ENCODE measurements at places on chromosomes 12 and 14.
A peak's percentile ranks its signal among the peaks of the same experiment; 100 is the strongest.

- DNase-seq = no peak
Measured at GRCh38 chr12:126534495-126534894, 1469.3 kb downstream of the AACS start.

GRCh38 chr12:67386869-67387565 is 117.9 kb downstream of the CAND1 start:
- DNase-seq = no peak

DNA sequence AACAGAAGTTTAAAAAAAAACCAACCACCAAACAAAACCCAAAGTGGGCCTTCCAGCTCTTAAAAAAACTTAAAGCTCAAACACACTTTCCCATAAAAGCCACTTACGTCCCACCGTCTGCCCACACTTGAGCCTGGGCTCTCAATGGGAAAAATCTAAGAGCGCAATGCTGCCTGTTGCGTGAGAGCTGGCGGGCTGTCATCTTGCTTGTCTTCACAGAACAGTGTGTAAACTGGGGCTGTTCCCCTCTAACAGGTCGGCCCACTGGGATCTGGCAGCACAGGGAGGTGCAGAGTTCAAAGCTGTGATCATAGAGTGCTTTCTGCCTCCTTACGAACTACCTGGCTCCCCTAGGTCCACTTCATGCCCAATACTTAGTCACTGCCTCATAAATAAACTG is 80.0 kb downstream of the DICER1 start:
- no peak for DNase-seq

DNA sequence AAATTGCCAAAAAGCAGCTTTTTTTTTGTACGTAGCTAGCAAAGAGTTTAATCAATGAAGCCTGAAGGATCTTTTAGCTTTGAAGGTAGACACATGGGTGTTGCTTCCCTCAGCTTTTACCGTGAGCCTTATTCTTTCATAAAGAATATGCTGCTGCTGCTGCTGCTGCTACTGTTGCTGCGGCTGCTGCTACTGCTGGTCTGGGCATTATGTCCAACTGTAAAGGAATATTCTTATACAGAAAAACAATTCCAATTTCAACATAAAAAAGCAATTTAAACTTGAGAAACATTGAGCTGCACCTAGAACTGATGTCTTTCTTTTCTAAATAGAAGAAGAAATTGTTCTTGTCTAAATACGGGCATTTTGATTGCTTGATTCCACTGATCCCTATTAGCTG is 38.9 kb upstream of the PPP1R12A start:
- no peak for DNase-seq

DNA sequence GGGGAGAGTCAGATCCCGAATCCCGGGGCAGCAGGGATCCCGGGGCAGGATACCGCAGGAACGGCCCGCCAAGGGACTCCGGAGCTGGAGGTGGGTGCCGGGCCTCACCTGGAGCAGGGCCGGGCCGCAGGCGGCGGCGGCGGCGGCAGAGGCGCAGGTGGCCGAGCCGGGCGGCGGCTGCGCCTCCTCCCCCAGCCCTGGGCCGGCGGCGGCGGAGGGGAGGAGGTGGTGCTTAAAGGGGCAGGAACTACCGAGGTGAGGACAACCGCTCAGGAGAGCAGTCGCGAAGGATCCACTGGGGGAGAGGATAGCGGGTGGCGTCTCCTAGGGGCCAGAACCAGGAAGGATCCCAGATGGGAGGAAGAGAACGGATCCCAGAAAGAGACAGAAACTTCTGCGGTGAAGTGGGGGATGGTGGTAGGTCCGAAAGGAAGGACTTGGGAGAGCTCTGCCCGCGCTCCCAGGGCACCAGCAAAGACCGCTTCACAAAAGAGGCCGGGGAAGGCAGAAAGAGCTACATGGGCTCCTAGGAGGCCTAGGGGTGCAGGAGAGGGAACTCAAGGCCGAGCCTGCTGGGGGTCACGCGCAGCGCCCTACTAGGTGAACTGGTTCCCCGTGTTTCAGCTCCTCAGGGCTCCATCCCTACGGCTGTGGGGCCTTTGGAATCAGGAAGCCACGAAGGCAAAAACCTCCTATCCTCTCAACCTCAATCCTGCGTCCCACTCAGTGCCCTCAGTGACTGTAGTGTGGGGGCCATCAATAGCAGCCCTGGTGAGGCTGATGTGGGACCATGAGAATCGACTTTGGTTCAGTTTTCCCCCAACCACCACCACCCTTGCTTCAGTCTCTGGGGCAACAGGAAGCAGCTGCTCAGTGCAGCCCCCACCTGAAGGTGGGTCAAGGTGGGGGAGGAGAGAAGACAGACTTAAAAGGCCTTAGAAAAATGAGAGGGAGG is 5.0 kb upstream of the BAZ2A start:
- no peak for DNase-seq

GRCh38 chr14:56812364-56813141 is 2.3 kb upstream of the OTX2 start:
- DNase-seq = no peak

- DNase-seq = no peak
Measured at GRCh38 chr12:7966563-7966962, 30.6 kb upstream of the SLC2A3 start.

GRCh38 chr14:96204151-96205058 is at the start of gene BDKRB2:
Gene BDKRB2, plus strand, starts transcription at chr14:96204839. Its CDS starts 32,269 bp downstream, at chr14:96237108.
- peak; percentile 70 for DNase-seq

GRCh38 chr12:22865822-22866221 is 240.9 kb downstream of the ETNK1 start:
- no peak for DNase-seq

DNA sequence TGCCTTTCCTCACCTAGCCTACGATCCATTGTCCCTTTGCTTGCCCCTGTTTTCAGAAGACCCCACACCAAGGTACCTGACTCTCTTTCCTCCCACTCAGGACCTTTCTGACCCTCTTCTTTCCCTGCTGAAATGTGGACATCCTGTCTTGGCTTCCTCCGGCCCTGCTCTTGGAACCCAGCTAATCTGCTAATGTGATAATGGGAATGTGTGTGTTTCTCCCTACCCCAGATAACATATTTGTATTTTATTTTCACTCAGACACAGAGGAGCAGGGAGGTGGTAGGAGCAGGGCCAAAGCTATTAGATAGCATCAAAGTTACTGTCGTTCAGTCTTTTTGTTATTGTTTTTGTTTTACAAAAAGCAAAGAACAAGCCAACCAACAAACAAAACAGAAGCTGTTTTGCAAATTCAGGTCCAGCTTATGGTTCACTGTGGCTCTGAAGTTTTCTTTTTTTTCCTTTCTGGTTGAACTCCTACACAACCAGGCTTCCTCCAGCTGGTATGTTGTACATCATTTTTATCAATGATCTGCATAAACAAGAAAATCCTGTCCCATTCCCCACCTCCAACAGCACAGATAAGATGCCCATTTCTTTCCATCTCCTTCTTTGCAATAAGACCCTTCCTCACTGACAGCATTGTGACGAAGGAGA is 137.3 kb downstream of the C12orf75 start:
- no peak for DNase-seq

GRCh38 chr12:126681676-126682075 is 1585.3 kb upstream of the TMEM132C start:
- no peak for DNase-seq

- DNase-seq = no peak
Measured at GRCh38 chr14:95520346-95520745, 3.9 kb upstream of the SYNE3 start.

- DNase-seq = no peak
Measured at GRCh38 chr12:42786400-42787148, 197.0 kb upstream of the PRICKLE1 start.

DNA sequence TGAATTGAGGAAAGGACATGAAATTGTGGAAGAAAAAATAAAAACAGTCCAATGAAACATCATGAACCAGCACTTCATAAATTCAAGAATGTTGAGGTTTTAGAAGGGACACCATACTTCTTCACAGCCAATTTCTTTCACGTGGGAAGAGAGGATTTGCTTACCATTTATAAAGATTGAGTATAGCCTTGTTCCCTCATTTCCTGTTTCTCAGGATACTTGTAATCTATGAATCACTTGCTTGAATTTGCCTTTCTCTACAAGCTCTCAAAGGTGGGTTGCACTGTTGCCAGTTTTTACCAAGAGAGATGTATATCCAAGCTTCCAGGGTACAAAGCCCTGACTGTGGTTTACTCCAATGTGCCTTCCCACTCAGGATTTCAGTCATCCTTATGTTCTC is 116.1 kb downstream of the DUSP6 start:
- no peak for DNase-seq

- no peak for DNase-seq
Measured at GRCh38 chr14:59464486-59465315, 479 bp downstream of the GPR135 start.

- DNase-seq = no peak
Measured at GRCh38 chr12:8867009-8867408, 44.6 kb downstream of the A2ML1 start.

DNA sequence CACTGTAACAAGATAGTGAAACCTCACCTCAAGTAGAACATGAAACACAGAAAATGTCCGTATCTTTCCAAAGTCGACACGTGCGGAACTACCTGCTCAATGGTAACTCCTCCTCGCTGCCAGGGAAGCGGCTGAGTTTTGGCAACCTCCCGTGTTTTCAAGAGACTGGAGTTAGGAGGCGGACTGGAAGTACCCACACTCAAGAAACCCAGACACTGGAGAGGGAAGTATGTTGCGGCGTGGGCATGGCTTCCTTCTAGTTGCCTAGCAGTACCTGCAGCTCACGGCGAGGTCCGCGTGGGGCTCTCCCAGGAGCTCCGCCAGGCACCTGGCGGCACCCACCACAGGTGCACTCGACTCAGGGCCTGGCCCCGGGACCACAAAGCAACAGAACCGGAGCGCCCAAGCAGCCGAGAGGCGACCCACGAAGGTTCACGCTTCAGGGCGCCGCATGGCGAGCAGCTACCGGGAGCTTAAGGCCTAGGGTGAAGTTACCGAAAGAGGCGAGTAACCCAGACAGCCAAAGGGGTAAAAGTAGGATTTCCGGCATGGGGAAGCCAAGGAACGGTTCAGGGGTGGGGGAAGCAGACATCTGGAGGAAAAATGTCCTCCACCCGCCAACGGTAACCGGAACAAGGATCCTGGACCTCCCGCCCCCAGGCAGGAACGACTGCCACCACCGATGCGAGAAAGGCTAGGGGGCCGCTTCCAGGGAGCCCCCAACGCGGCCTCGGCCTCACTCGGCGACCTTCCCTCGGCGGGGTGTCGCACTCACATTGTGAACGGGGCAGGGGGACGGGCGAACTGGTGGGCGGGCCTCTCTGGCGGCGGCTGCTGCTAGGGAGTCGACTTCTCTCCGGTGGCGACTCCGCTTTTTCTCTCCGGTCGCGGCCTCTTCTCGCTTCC is 608 bp downstream of the PTGES3 start:
- DNase-seq = no peak

DNA sequence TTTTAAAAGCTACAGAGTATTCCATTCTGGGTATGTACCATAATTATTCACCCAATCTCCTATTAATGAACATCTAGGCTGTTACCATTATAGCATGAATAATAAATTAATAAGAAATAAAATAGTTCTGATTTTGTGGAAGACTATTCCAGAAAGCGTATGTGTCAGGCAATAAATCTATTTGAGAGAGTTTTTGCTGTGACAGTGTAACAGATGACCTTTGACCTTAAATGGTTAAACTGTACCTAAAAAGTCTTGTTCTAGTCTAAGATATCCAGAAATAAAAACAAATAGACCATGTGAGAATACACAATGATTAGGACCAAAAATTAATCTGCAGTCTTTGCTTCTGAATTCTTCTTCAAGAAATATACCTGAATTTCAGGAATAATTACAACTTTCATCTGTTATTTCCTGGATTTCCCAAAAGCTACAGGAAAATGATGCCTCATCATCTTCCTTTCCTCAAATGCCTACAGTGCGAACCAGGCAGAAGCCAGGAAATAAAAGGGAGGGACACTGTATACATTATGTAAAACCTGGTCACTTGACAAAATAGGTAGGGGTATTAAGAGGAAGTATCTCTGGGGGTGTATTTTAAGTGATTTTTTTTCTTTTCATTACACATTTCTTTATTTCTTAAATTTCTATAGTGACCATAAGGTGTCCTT is 7.3 kb downstream of the TM7SF3 start:
- DNase-seq = no peak

GRCh38 chr14:21960636-21961035 is 287.0 kb upstream of the OR4E1 start:
- DNase-seq = no peak

GRCh38 chr14:101867854-101868253 is 96.5 kb upstream of the DYNC1H1 start:
- DNase-seq = no peak

DNA sequence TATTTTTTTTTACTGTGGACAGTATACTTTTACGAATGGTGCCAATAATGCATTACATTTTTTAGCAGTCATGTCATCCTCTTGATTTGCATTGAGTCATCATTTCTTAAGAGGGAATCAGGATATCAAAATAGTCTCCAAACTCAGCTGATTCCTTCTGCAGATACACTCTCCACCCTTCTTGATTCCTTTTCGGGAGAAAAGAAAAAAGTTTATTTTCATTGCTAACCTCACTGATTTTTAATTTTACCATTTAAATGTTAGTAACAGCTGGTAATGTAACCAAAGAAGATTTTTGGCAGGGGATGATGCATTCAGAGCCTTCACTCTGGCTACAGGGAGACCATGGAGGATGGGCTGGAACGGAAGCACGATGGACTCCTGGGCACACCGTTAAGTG is 47.5 kb downstream of the MRPL42 start:
- no peak for DNase-seq

DNA sequence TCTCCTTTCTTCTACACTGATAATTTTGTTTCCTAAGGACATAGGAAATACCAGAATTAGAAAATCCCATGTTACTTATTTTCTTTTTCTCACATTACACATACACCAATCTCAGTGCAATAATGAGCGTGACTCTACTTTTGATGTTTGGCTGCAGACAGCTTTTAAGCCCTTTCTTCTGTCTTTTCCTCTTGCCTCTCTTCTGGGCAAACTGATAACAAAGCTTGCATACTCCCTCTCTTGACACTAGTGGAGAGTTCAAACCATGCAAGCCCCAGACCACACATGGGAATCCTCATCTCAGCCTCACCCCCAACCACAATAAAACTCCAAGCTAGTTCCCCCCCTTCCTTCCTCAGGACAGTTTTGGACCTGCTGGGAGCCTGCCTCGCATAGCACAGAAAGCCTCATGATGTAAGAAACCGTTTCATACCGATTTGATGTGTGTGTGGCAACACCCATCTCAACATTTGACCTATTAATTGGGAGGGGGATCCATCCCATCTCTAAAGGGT is 161.9 kb downstream of the EMP1 start:
- no peak for DNase-seq

GRCh38 chr14:71582705-71583104 is 349.5 kb upstream of the RGS6 start:
- no peak for DNase-seq

DNA sequence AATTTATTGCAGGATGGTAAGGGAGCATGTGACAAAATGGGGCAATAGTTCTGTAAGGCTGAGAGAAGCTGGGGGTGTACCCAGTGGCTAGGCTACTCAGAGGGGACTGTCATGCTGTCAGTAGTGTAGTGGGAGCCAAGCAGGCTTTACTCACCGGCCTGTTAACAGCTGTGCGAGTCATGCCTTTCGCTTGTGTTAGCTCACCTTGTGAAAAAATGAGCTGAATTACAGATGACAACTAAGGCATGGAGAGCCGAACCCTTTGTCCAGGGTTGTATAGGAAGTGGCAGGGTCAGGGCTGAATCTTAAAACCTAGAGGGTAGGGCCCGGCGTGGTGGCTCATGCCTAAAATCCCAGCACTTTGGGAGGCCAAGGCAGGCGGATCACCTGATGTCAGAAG is 37.9 kb downstream of the SH2B3 start:
- no peak for DNase-seq

Data from urinary bladder (tissue), 4 donors.